ENCODE measurements at places on chromosomes 7 and 10. TPM values are rescaled to one million over a fixed set of nuclear protein-coding genes. Genes with fewer than 3 reads are reported as not detected.

GRCh38 chr10:24974976-24975375 is 22.6 kb upstream of the PRTFDC1 start:
- no peak for DNase-seq

GRCh38 chr10:58868736-58869435 is 307.6 kb upstream of the PHYHIPL start:
- DNase-seq = no peak

DNA sequence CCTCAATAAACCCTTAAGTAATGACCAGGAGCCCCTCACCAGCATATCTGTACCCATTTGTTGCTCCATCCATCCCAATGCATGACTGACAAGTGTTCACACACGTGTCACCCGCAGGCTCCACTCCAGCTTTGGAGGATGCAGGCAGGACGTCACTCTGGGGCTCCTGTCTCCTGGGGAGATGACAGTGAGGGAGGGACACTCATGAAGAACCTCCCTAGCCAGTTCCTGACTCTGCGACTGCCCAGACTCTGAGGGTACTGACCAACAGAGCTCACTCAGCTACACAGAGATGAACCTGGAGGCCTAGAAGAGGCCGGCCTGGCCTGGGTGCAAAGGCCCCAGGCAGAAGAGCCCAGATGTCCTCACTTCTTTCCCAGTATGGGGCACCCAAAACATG is 135.1 kb upstream of the RET start:
- no peak for DNase-seq

DNA sequence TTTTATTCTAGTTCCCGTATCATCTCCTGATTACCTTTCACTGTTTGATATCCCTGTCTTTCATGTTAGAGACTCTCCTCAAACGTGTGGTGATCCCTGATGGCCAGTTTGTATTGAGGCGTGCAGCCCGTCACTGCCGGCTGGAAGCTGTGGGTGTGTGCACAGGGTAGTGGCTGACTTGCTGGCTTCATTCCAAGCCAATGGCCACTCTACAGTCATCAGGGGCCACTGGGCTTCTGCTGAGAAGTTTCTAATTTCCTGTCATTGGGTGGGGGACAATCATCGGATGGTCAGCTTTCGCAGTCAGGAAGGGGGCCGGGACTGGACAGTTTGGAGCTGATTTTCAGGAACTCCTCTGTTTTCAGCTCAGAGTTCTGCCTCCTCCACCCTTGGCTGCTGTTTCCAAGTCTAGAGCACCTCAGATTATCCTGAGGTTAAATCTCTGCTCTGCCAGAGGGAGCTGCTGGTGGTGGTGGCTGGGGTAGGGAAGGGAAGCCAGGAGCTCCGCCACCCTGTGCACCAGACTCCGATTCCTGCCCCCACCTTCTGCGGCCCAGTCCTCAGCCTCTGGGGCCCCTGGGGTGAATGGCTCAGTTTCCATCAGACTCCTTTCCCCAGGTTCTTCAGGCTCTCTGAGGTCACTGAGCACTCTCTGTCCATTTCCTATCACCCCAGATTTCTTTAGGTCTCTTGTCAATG is 34.9 kb downstream of the BAIAP2L1 start:
- no peak for DNase-seq

Gene NEURL1
- 1.6 TPM for total RNA-seq

Gene PRKG1
- not detected for total RNA-seq

DNA sequence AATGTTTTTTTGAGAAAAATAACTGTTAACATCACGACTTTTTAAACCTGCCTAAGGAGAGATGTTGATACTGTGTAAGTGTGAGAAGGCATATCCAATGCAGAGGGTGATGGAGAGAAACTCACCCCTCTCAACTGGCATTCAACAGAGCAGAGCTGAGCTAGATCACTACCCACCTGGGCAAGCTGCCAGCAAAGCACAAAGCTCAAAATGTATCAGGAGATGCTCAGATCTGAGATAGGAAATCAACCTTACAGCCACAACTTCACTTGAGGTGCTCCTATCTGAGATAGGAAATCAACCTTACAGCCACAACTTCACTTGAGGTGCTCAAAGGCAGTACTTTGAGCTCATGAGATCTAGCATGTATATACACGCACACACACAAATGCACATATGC is 151.5 kb upstream of the PDE1C start:
- DNase-seq = no peak

DNA sequence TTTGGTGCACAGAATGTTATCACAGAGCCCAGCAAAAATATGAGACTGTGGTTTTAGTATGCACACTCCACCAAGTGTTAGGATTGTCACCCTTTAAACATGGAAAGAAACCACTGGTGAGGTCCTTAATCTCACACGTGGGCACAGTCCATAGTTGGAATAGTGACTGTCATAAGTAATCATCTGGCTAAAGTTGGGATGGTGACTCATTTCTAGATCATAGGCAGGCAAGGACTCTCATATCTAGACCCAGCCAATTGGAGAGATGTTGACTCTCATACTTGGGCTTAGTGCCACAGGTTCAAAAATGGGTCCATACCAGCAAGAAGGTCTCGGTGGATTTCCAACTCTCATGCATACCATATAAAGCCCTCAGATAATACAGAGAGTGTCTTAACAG is 39.6 kb upstream of the ZNF680 start:
- DNase-seq = no peak

DNA sequence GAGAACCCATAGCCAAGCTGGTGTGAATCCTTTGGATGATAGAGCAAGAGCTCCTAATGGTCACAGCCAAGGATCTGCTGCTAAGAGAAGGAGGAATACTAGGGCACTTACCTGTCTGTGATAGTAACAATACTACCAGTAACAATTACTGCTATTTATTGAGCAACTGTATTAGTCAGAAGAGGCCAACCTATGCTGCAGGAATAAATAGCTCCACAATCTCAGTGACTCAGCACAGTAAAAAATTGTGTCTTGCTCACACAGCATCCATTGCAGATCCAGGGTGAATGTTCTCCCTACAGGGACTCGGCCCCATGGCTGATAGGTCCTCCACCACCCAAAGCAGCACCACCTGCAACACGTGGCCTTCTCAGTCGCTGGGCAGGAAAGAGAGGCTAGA is 257.6 kb upstream of the ZMIZ1 start:
- no peak for DNase-seq

- DNase-seq = no peak
Observed at GRCh38 chr10:5413012-5413938, 918 bp downstream of the NET1 start.

Gene NRG3
- not detected for total RNA-seq

DNA sequence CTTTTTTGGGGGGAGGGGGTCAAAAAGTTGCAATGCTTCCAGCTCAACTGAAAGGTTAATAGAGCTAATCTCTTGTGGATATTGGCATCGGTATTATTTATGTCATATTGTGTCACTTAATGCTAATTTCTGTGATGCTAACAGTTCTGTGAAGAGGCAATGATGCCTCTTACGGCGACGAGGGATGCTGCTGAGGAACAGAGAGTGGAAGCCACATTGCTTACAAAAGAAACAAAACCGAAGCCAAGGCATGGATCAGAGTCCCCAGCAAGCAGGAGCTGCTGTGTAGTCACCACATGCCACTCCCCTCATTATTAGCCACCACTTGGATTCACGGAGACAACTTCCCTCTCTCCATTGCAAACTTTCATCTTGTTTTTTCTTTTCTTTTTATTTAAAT is 536.5 kb upstream of the MGMT start:
- no peak for DNase-seq

DNA sequence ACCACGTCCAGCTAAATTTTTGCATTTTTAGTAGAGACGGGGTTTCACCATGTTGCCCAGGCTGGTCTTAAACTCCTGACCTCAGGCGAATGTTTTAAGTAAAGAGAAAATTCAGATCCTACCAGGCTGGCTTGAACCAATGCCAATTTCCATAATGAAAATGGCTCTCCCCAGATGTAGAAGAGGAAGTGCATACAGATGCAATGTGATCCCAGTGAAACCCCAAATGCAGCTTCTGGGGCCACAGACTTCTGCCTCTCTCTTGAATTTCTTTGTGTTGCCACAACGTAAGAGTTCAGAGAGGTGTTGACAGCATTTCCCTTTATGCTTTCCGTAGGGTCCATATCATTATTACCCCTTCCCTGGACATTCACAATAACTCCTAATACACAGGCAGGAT is 29.6 kb upstream of the GOT1 start:
- DNase-seq = no peak

Gene FFAR4
- not detected for total RNA-seq

- DNase-seq = peak; percentile 41
Observed at GRCh38 chr7:94656925-94657731, 1.2 kb upstream of the SGCE start.

Gene PRPS1L1
- total RNA-seq = not detected

- no peak for DNase-seq
Observed at GRCh38 chr10:51773681-51774080, 74.3 kb upstream of the CSTF2T start.

Gene TMEM176B
- 0.61 TPM for total RNA-seq

Gene GHRHR
- total RNA-seq = not detected

GRCh38 chr7:29332042-29332811 is 137.7 kb downstream of the CHN2 start:
- no peak for DNase-seq

DNA sequence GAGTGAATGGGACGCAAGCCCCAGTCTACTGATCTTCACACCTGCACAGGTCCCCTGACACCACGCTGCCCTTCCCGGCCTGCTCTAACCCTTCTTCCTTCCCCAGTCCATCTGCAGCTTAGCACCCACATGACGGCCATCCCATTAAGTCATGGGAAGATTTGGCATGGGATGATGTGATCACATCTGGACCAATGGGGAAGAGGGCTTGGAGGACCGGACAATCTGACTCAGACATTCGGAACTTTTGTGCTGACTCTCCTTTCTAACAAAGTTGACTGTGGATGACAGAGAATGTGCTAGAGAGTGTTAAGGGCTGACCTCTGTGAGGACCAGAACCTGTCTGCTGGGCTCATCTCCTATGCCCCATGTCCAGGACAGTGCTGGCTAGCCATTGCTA is 15.6 kb downstream of the CXCL12 start:
- DNase-seq = no peak

GRCh38 chr7:27175626-27176523 is 1.8 kb upstream of the HOXA10 start:
- DNase-seq = peak; percentile 19

GRCh38 chr10:132294561-132295318 is 13.0 kb downstream of the STK32C start:
- DNase-seq = peak; percentile 26

- no peak for DNase-seq
Observed at GRCh38 chr7:28996836-28997235, 38.7 kb upstream of the TRIL start.

- DNase-seq = no peak
Observed at GRCh38 chr7:26910221-26910620, 45.8 kb upstream of the SKAP2 start.

- no peak for DNase-seq
Observed at GRCh38 chr10:67784474-67784873, 53.5 kb downstream of the DNAJC12 start.

DNA sequence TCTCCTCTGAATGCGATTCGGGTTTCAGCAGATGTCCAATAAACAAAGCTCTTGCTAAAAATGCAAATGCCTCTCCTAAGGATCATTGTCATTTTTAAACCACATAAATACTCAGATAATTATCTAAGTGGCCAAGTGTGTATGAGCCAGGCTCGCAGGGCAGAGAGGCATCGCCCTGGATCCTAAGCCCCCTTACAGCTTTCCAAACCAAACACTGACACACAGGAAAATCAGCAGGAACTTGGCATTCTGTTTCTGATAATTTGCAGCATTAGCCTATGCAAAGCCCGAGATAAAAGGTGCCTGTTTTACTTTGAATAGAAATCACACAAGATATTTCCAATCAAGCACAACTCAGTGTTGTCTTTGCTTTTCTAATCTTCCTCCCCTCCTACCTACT is 134.4 kb downstream of the ABCA13 start:
- DNase-seq = no peak

DNA sequence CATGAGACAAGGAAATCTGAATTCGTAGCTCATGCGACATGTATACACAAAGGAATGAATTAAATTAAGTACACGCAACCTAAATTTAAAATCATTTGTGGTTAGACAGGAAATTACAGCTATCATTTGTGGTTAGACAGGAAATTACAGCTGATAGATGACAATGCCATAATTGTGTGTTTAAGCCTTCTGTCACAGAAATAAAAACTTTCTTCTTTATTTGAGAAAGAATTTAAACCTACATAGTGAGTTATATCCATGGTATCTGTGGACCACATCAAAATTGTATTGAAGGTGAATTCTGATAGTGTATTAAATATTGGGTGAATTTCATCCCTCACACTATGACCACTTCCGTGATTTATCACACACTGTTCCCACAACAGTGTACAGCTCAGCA is 362.9 kb downstream of the MAGI2 start:
- DNase-seq = no peak

DNA sequence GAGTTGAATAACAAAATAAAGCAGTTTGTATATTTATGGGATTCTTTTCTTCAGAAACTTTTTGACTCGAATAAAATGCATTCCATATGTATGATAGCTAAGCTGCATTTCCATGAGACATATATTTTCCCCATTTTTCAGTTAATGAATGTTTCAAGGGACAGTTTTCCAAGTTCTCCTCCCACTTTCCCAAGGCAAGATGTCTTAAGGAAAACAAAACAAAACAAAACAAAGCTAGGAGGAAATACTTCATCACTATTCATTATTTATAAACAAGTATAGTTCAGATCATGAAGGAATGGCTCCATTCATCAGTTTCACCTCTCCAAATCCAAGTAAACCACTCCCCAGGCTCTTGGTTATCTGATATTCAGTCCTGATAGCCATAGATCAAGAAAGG is 261.0 kb downstream of the WDR11 start:
- no peak for DNase-seq

- DNase-seq = no peak
Observed at GRCh38 chr10:95716866-95717265, 23.1 kb upstream of the TCTN3 start.

GRCh38 chr7:51256209-51256781 is 60.3 kb downstream of the COBL start:
- no peak for DNase-seq

- no peak for DNase-seq
Observed at GRCh38 chr10:1138529-1138928, 82.3 kb downstream of the WDR37 start.
